ENCODE measurements at places on chromosomes 11 and 22. TPM values are rescaled to one million over a fixed set of nuclear protein-coding genes. Genes with fewer than 3 reads are reported as not detected.
A peak's percentile ranks its signal among the peaks of the same experiment; 100 is the strongest.

The ANKK1 gene
- polyA plus RNA-seq = 0.37 TPM

The KRTAP5-10 gene
- not detected for polyA plus RNA-seq

The CDC42BPG gene
- polyA plus RNA-seq = 0.17 TPM

The FERMT3 gene
- 7.5 TPM for polyA plus RNA-seq

The CD3D gene
- not detected for polyA plus RNA-seq

The NXPE4 gene
- not detected for polyA plus RNA-seq

The MOV10L1 gene
- 0.37 TPM for polyA plus RNA-seq

The PIH1D2 gene
- 1.0 TPM for polyA plus RNA-seq

The SLC16A8 gene
- polyA plus RNA-seq = 0.19 TPM

The PPP1R14B gene
- 331 TPM for polyA plus RNA-seq

The TMEM151A gene
- 0.10 TPM for polyA plus RNA-seq

- peak overlapping the region; percentile 36 for H3K27ac ChIP-seq
- no peaks in the 10 kb centered on the region for H3K4me1 ChIP-seq
- no peak overlapping the region for H3K4me3 ChIP-seq
- no peaks in the 10 kb centered on the region for H3K36me3 ChIP-seq
Measured at GRCh38 chr11:95575517-95575916, 214.1 kb downstream of the FAM76B start.

DNA sequence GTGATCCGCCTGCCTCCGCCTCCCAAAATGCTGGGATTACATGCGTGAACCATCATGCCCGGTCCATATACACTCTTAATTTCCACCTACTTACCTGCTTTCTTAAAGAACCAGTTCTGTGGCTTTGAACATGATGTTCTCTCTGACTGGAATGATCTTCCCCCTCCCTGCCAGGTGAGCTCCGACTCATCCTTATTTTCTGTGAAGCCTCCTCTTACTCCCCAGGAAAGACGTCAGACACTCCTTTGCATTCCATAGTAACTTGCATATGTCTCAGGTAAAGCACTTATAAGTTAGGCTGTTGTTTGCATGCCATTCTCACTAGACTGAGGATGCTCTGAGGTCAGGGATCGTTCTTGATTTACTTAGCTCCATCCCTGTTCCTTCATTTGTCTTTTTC lies 91.8 kb upstream of the RAB1B start:
- no peak overlapping the region for H3K4me3 ChIP-seq
- no peaks in the 10 kb centered on the region for H3K4me1 ChIP-seq
- DNase-seq = no peak
- H3K27me3 ChIP-seq = no peaks in the 10 kb centered on the region
- H3K36me3 ChIP-seq = peaks cover 7% of the 10 kb centered on the region

DNA sequence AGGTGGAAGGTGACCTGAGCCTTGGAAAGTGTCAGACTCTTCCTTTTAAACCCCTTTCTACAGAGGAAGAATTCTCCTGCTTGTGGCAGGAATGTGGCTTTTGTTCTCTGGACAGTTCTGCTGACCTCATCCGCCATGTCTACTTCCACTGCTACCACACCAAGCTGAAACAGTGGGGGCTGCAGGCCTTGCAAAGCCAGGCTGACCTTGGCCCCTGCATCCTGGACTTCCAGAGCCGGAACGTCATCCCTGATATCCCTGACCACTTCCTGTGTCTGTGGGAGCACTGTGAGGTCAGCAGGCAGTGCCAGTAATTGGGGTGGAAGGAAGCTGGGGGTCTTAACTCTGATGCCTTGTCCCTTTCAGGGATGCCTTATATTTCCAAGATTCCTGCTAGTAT lies 9.3 kb downstream of the HINFP start:
- DNase-seq = no peak
- H3K4me3 ChIP-seq = no peak overlapping the region
- peaks cover 89% of the 10 kb centered on the region for H3K36me3 ChIP-seq

DNA sequence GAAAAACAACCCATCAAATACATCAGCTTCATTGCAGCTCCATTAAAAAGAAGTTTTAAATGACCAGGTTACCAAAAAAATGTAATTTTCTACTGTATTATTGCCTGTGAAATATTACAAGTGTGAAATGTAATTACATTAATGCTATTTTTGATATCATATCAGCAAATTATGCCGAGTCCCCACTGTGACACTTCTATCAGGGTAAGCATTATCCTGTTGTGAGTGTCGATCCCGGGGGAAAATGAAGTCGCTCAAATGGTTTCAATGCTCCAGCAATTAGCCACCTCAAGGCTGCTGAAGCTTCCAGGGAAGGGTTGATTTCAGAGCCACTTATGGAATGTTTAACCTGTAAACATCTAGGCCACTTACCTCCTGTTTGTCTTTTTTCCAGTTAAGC lies 70.4 kb downstream of the RCN1 start:
- DNase-seq = no peak
- H3K36me3 ChIP-seq = no peaks in the 10 kb centered on the region
- H3K4me3 ChIP-seq = no peak overlapping the region
- H3K27ac ChIP-seq = no peak overlapping the region

DNA sequence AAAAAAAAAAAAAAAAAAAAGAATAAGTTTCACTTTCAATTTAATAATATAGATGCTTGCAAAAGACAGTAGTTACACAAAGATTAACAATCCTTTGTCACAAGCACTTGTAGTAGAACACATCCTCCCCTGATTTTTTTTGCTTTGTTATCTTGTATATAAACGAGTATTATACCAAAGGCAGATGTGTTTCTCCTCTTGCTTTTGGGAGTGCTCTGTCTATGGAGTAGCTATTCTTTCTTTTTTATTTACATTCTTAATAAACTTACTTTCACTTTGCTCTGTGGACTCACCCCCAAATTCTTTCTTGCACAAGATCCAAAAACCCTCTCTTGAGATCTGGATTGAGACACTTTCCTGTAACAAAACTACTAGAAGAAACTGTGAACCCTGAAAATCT lies 3.4 kb upstream of the MRPL16 start:
- peaks cover 6% of the 10 kb centered on the region for H3K4me1 ChIP-seq
- H3K27ac ChIP-seq = no peak overlapping the region
- peaks cover under 1% of the 10 kb centered on the region for H3K36me3 ChIP-seq
- H3K27me3 ChIP-seq = no peaks in the 10 kb centered on the region

- H3K27me3 ChIP-seq = no peaks in the 10 kb centered on the region
- DNase-seq = no peak
- no peaks in the 10 kb centered on the region for H3K4me1 ChIP-seq
- no peaks in the 10 kb centered on the region for H3K36me3 ChIP-seq
- no peak overlapping the region for H3K4me3 ChIP-seq
Measured at GRCh38 chr11:22169833-22170232, 23.1 kb upstream of the ANO5 start.

DNA sequence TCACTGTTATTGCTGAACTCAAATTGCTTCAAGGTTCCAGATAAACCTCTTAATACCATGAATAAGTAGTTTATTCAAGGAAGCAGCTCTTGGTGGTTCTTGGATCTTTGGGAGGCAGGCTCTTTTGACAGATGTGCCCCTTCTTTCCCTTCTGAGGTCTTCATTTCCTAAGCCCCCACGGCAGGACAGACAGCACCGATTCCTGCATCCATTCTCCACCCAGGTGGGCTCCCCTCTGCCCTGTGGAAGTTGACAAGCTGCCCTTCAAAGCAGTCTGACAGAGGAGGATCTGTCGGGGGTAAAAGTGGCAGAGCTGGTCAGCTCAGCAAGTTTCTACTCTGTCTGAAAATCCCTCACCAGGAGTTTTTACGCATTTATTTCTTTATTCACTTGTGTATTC lies 605.3 kb upstream of the B3GAT1 start:
- H3K27ac ChIP-seq = no peak overlapping the region
- no peak for DNase-seq
- no peak overlapping the region for H3K4me3 ChIP-seq
- no peaks in the 10 kb centered on the region for H3K36me3 ChIP-seq

GRCh38 chr11:79456501-79456900 lies 15.7 kb upstream of the TENM4 start:
- H3K4me1 ChIP-seq = no peaks in the 10 kb centered on the region
- H3K27me3 ChIP-seq = no peaks in the 10 kb centered on the region
- H3K4me3 ChIP-seq = no peak overlapping the region
- no peak for DNase-seq
- no peaks in the 10 kb centered on the region for H3K36me3 ChIP-seq
- no peak overlapping the region for H3K27ac ChIP-seq

- no peaks in the 10 kb centered on the region for H3K36me3 ChIP-seq
- no peak for DNase-seq
- H3K4me1 ChIP-seq = no peaks in the 10 kb centered on the region
Measured at GRCh38 chr11:31484497-31484896, 24.9 kb downstream of the IMMP1L start.

- H3K27me3 ChIP-seq = peaks cover 25% of the 10 kb centered on the region
- peaks cover 17% of the 10 kb centered on the region for H3K4me1 ChIP-seq
- peak overlapping the region; percentile 53 for H3K4me3 ChIP-seq
Measured at GRCh38 chr11:122100037-122100755, 15.8 kb downstream of the BLID start.

GRCh38 chr11:70075836-70076235 lies 2.3 kb upstream of the ANO1 start:
- no peak overlapping the region for H3K4me3 ChIP-seq
- no peaks in the 10 kb centered on the region for H3K27me3 ChIP-seq
- DNase-seq = no peak
- H3K27ac ChIP-seq = peak overlapping the region; percentile 35
- H3K36me3 ChIP-seq = no peaks in the 10 kb centered on the region

DNA sequence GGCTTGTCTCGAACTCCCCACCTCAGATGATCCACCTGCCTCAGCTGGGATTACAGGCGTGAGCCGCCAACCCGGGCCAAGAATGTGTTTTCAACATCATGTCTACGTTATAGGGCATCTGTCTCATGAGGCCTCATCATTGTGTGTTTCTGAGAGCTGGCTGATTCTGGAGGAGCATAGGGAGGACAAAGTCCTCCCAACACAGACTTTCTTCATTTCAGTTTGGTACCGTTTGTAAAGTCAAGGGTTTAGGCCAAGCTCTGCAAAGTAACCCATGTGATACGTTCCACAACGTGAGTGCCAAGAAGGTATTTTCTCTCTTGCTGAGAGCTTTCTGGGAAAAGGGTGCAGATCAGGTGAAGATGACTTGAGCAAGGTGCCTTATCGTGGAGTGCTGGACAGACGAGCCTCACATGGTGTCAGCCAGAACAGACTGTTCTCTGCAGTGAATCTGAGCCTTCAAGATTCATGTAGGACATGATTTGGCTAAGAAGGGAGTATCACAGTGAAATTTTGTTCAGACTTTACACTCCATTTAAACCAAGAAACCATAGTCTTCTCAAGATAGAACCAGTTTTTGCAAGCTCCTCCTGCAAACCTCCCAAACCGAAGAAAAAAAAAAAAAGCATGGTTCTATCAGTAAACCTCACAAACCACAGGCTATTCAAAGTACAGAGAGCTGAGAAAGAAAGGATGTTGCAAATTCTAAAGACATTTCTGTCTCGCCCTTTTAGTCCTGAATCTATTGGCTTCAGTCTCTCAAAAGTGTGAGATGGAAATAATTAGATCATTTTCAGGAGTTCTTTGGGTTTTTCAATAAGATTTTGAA lies 71.7 kb downstream of the DBX1 start:
- no peak for DNase-seq
- no peaks in the 10 kb centered on the region for H3K27me3 ChIP-seq
- H3K36me3 ChIP-seq = no peaks in the 10 kb centered on the region
- H3K4me1 ChIP-seq = peaks cover 32% of the 10 kb centered on the region
- no peak overlapping the region for H3K27ac ChIP-seq
- H3K4me3 ChIP-seq = no peak overlapping the region

All from heart right ventricle (tissue), 16 donors.